ENCODE measurements at places on chromosomes 3 and 15.

DNA sequence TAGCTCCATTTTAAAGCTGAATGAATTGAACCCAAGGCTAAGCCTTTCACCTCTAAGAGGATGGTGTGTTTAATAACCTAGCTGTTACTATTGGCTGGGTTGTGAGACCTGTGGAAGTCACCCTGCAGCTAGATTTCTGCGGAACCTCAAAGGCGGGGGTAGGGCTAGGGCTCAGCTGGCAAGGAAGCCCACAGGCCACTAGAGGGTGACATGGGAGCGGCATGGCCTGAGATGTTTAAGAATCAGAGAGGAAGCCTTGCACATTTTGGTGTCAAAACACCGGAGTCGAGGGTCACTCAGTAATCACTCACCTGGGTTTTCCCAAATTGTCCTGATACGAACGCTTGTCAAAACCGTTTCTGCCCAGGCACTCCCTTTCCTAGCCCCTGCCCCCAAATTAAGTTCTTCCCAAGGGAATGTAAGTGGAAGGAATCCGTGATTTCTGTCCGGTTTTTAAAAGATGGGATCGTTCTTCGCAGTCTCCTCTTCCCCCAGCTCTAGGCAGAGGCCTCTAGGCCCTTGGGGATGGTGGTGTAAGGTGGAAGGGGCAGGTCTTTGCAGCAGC lies 3.8 kb upstream of the ACAD9 start:
- no peak for DNase-seq

DNA sequence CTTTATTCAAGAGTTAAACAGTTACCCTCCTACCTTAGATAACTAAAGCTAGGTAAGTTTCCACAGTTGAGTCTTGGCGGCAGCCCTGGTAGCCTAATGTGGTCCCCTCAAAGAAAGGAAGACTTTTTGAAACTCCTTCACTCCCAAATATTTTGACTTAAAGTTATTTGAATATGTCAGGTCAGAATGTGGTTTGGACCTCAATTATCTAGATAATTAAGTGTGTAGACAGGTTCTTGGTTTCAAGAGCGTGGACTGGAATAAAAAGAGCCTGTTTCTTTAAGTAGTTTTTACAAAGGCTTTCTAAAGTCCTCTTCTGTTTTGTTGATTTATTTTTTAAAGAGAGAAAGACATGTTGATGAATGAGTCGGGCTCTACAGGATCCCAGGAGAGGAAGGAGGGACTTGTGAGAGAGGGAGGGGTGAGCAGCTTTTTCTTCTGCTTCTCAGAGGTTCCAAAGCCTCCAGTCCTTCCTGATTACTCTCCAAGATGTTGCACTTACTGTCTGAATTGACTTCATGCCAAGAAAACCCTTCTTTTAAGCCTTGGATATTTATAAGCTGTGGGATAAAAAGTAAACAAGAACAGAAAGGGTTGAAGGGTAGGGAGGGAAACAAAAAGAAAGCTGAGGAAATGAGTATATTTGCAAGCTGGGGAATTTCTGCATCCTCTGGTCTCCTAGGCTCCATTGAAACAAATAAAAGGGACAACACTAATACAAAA lies 457.4 kb downstream of the IGSF11 start:
- no peak for DNase-seq

- DNase-seq = no peak
These were observed 49.9 kb downstream of the GRIP2 start for GRCh38 chr3:14490255-14490654.

DNA sequence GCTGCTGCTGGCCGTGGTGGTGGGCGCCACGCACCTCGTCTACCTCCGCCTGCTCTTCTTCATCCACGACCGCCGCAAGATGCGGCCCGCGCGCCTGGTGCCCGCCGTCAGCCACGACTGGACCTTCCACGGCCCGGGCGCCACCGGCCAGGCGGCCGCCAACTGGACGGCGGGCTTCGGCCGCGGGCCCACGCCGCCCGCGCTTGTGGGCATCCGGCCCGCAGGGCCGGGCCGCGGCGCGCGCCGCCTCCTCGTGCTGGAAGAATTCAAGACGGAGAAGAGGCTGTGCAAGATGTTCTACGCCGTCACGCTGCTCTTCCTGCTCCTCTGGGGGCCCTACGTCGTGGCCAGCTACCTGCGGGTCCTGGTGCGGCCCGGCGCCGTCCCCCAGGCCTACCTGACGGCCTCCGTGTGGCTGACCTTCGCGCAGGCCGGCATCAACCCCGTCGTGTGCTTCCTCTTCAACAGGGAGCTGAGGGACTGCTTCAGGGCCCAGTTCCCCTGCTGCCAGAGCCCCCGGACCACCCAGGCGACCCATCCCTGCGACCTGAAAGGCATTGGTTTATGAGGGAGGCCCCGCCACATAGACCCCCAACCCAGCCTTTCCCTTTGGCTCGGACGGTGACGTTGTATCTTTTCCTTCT lies 1.1 kb downstream of the GPR27 start:
- DNase-seq = no peak

DNA sequence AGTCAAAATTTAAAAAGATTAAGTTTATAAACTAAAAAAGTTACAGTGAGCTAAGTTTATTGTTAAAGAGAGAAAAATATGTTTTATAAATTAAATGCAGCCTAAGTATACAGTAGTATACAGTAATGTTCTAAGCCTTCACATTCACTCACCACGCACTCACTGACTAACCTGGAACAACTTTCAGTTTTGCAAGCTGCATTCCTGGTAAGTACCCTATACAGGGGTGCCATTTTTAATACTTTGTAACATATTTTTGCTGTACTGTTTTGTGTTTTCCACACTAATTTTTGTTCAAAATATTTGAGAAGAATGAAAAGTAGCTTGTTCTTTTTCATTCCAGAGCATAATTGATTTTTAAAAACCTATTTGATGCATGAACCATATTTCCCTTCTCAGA lies 524.9 kb downstream of the RBMS3 start:
- no peak for DNase-seq

- no peak for DNase-seq
These were observed 23.0 kb downstream of the CP start for GRCh38 chr3:149198611-149199010.

DNA sequence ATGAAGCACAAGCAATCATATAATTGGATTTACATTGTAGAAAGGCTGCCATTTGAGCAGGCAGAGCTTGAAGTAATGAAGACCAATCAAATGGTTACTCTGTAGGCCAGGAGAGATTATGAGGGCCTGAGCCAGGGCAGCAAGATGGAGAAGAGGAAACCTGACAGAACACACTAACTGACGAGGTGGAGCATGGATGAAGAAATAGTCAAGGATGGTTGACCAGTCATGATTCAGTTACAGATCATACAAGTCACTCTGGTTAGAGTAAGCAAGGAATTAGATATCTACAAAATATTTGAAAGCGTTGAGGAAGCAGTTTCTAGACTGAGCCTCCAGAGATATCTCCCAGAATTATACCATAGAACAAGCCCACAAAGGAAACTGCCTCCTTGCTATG lies 101.8 kb upstream of the THSD4 start:
- DNase-seq = no peak

GRCh38 chr3:61224823-61225222 lies 26.4 kb downstream of the FHIT start:
- DNase-seq = no peak

- peak; percentile 36 for DNase-seq
These were observed 45.3 kb upstream of the ATP2B2 start for GRCh38 chr3:10550705-10551104.

GRCh38 chr3:112048911-112049310 lies 14.4 kb downstream of the TMPRSS7 start:
- DNase-seq = no peak

DNA sequence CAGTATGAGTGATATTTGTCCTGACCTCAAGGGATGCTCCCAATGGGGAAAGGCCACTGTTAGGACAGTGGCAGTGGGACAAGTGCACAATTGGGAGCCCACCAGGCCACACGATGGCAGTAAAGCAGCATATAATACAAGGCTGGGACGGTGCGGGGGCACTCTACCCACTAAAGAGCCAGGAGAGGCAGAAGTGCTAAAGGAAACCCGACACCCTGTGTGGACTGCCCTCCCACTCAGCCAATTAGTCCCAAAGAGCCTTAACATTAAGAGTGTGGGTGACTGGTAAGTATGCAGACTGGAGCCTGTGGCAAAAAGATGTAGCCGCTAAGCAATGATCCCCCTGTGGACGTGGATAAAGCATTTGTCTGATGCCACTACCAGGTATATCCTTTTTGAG lies 8.2 kb upstream of the ZNF589 start:
- DNase-seq = peak; percentile 90

Data from suprapubic skin (tissue), 4 donors.